ENCODE measurements at places on chromosomes 5 and 9.

GRCh38 chr5:6827526-6828219, 114.4 kb downstream of the TENT4A start:
- no peak for DNase-seq

DNA sequence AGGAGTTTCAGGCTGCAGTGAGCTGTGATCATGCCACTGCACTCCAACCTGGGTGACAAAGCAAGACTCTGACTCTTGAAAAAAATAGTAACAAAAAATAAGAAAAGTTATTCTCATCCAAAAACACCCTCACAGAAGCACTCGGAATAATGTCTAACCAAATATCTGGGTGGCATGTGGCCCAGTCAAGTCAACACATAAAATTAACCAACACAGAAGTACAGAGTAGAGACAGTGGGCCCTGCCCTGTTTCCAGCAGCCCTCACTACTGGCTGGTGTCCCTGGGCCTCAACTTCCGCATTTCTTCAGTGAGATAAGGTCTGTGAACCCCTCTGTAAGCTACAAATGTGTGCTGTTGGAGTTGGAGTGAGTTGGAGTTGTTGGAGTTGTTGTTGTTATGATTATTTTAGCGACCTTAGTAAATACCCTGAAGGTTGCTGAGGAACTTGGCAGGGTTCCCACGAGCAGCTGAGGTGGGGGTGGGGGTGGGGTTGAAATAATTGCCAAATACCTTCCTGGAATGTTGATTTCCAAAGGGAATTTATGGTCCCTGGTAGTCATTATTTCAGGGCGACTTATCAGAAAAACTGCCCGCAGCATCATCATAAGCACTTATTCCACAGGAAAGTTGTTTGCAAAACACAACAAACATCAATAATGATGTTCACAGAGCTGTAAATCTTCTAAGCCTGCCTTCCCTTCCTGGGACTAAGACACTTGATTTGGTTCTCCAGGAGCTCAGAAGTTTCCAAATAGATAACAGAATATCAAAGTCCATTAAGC, 30.2 kb downstream of the C5orf15 start:
- DNase-seq, result no peak

DNA sequence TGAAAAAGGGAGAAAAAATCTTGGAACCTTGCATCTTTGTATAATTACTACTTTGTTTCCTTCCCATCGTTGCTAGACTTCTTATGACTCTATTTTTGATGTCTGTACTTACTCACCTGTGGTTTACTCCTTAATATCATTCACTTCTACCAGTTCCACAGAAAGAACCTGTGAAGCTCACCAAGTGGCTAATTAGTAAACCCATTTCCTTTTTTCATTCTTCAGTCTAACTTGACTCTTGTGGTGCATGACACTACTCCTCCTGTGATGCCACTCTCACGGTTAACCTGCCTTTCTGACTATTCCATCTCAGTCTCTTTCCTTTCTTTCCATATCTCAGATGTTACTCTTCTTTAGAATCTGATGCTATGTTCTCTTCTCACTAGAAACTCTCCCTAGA, 14.6 kb downstream of the RECK start:
- DNase-seq, result no peak

GRCh38 chr5:38321978-38322377, 63.6 kb downstream of the EGFLAM start:
- no peak for DNase-seq

DNA sequence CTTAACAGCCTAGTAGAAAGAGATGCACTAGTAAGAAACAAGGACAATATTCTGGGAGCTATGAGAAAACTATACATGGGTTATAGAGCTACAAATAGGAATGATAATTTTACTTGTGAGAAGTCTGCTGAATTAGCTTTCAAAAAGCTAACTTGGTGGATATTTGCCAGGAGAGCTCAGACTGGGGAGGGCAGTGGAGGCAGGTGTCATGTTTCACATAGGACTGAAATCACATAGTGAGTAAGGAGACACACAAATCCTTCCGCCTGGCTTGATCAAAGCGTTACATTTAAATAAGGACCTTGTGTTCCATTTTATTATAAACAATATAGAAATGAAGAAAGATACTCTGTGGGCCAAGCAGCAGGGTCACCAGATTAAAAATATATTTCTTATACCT, 235.0 kb downstream of the ISL1 start:
- peak; percentile 7 for DNase-seq

Measured in iris pigment epithelial cell (primary cell).